Activated naive CD8-positive, alpha-beta T cell treated with anti-CD3 and anti-CD28 coated beads, Interleukin-2, amount 10 ng/mL, durations not matched to agents 7 days and 5 days (primary cell): ENCODE measurements at places on chromosomes 12 and 14. TPM values are rescaled to one million over a fixed set of nuclear protein-coding genes. Genes with fewer than 3 reads are reported as not detected.

The MYBPC1 gene
- not detected for total RNA-seq

The CACNA1C gene
- total RNA-seq: 0.14 TPM

DNA sequence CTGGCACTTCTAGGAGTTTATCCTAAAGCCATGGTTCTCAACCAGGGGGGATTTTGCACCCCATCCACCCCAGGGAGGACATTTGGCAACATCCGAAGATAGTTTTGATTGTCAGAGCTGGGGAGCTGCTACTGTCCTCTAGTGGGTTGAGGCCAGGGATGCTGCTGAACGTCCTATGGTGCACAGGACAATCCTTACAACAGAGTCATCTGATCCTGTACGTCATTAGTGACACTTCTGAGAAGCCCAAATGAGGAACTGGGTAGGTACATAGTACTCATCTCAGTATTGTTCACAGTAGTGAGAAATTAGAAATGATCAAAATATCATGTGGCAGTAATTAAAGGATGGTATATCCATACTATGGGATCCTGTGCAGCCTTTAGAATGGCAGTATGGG is 185.1 kb downstream of the CHST11 start:
- no peak for DNase-seq

GRCh38 chr12:105983622-105984320 is 155.0 kb downstream of the NUAK1 start:
- DNase-seq: no peak

DNA sequence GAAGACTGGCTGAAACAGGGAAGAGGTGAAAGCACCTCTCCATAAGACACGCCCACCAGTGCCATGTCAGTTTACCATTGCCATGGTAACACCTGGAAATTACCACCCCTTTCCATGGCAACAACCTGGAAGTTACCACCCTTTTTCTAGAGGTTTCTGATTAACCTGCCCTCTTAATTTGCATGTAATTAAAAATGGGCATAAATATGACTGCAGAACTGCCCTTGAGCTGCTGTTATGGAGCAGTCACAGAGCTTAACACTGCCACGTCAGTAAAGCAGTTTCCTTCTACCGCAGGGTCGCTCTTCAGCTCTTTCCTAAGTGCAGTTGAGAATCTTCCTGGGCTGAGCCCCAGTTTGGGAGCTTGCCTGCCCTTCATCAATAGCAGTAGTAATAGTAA is 55.2 kb downstream of the RASSF3 start:
- DNase-seq: no peak

GRCh38 chr12:52370926-52371608 is 3.8 kb upstream of the KRT85 start:
- peak; percentile 5 for DNase-seq
